Stimulated activated CD8-positive, alpha-beta memory T cell treated with anti-CD3 and anti-CD28 coated beads, Interleukin-4, amount 100 ng/mL, for 4 hours (primary cell): ENCODE measurements at places on chromosomes 12 and 14.

GRCh38 chr14:76950055-76951020 is 78.2 kb downstream of the IRF2BPL start:
- DNase-seq, result no peak

- DNase-seq, result no peak
Observed at GRCh38 chr12:43836475-43836989, 651 bp downstream of the TMEM117 start.

GRCh38 chr14:51744372-51745130 is 92.8 kb downstream of the FRMD6 start:
- DNase-seq, result no peak

- no peak for DNase-seq
Observed at GRCh38 chr12:102195826-102196225, 1.8 kb downstream of the PMCH start.

GRCh38 chr14:87203346-87203745 is 789.6 kb downstream of the GALC start:
- no peak for DNase-seq

- DNase-seq, result no peak
Observed at GRCh38 chr14:105859717-105860614, 333.6 kb downstream of the TMEM121 start.
